Mesenchymal stem cell (in vitro differentiated cells and primary cell): ENCODE measurements at places on chromosomes 5 and 9.

GRCh38 chr5:175206669-175207068, 237.3 kb downstream of the DRD1 start:
- DNase-seq = no peak

GRCh38 chr5:59829386-59829785, 64.1 kb downstream of the PDE4D start:
- peak; percentile 87 for DNase-seq

- no peak for DNase-seq
These were observed 7.7 kb upstream of the TCOF1 start for GRCh38 chr5:150349681-150350275.

DNA sequence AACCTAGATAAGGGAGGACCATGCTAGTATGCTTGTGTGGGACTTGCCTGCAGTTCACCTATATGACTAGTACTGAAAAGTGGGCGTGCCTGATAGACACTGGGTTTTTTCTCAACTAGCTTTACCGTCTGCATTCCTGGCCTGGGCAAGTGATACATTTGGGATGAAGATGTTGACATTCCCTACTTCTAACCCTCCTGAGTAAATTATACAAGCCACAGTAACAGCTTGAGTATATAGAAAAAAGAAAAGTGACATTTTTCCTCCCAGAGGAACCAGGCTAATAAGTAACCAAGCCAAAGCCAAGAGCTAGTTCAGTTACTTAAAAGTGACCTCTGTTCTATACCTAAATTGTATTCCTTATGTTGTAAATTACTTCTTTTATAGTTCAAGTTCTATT, 153.8 kb upstream of the CYLC2 start:
- no peak for DNase-seq

DNA sequence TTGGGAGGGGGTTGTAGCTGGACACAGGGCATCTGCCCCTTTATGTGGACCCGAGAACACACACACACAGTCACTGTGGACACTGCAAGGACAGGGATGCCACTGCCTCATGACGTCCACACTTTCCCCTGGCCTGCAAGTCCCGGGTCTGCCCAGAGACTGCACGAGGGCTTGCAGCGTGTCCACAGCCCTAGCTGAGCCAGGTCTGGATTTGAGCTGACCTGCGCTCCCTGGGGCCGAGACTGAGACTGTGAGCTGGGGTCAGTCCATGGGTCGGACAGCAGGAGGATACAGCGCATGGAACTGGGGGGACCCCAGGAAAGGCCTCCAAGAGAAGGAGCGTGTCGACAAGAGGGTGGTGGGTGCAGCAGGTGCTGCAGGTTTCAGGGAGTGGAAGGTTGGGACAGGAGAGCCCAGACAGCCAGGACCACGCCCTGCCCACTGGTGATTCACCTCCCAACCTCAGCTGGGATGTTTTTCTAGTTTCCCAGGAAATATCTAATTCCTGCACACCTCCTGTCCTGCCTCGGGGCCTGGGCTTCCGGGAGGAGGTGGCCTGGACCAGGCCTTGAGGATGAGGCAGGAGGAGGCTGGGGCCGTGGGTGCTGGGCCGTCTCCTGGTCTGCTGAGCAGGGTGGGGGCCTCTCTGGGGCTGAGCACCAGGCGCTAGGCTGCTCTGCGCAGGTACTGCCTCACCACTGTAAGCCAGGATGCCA, 806 bp upstream of the RNF224 start:
- DNase-seq = no peak

DNA sequence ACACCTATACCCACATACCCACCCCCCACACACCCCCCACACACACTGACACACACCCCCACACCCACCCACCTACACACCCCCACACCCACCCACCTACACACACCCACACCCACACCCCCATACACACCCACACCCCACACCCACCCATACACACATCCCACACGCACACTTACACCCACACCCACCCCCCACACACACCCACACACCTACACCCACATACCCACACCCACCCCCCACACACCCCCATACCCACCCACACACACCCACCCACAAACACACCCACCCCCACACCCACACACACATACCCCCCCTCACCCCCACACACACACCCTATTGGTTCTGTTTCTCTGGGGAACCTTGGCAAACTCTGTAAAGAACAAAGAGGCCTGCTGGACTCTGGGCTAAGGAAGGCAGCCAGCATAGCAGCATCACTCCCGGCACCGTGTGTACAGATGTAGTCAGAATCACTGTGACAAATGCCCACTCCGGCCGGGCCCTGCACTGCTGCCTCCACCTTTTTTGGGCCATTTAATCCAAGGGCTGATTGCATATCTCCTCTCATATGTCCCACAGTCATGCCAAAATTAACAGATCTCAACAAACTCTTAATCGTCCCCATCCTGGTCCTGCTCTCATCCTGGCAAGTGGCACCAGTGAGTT, 42.3 kb downstream of the COL23A1 start:
- no peak for DNase-seq

DNA sequence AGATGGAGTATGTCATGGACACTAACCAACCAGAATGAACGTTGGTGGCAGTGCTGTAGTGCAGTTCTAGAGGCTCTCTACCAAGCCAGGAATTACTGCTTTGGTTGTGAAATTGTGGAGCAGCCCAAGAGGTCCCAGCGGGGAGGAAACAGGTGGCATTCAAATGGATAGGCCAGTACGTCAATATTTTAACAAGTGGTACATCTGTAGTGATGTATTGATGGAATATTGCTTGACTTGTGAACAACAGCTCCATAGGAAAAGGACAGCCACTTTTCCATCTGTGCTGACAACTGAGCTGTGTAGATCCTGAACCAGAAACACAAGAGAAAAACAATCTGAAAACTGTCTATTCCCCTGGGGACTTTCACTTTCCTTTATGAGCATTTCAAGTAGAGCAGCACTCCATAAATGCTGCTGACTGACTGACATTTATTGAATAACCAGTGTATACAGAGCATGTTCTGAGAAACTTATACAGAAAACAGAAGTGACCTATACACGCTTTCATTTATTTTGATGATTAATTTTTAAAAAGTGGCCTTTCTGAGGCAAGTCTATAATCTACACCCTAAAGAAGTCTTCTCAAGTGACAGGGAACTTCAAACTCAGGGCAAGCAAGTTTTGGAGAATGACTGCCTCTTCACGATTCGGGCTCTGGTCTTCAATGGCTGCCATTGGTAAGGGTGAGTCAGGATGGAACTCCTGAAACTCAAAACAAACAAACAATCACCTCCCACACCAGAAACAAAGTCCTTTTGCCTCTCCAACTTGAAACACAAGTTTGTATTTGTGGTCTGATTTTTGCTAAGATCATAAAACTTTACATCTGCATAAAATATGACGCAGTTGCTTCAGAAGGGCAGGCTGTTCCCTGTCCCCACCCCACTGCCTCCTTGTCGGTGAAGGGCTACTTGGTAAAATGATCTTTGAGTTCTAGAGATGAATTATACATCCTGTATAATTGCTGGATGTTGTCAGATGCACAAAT, 362.4 kb downstream of the NDUFS4 start:
- peak; percentile 9 for DNase-seq

GRCh38 chr5:124772457-124773200, 26.2 kb upstream of the ZNF608 start:
- DNase-seq = no peak

- no peak for DNase-seq
These were observed 15.4 kb downstream of the CCDC69 start for GRCh38 chr5:151208481-151208914.
